Panc1 (cell line): ENCODE measurements at places on chromosomes 3 and 15.

- no peak for DNase-seq
Observed at GRCh38 chr15:64011736-64012135, 34.5 kb downstream of the DAPK2 start.

- DNase-seq, result no peak
Observed at GRCh38 chr15:56683908-56684307, 49.4 kb downstream of the ZNF280D start.

DNA sequence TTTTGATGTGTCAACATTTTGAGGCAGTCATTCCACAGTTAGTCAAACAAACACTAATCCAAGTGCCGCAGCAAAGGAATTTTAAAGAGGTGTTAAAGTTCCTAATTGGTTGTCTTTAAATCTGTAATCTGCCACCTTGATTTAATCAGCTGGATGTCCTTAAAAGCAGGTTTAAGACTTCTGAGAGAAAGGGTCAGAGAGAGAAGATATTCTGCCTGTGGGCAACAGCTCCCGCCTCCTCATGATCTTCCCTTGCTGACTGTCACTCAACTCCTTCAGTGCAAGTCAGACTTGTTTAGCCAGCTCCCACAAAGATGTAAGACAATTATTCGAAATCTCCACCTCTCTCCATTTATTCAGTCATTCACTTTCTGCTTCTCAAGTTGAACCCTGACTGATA, 92.6 kb upstream of the MYRIP start:
- DNase-seq, result no peak

DNA sequence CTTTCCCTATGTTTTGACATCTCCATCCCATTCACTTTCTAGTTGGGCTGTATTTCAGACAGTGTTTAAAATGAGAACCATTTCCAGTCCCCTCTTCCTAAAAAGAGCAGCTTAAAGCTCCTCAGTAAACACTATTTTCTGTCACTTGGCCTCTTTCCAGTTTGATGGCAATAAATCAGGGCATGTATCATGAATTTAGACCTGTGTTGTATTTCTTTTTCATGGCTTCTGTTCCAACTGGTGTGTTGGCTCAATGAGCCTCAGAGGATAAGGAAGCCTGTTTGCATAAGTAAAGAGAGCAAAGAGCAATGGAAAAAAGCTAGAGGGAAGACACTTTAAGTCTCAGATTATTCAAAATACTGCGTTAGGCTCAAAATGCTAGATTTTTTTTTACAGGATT, 7.2 kb downstream of the CCDC80 start:
- no peak for DNase-seq

DNA sequence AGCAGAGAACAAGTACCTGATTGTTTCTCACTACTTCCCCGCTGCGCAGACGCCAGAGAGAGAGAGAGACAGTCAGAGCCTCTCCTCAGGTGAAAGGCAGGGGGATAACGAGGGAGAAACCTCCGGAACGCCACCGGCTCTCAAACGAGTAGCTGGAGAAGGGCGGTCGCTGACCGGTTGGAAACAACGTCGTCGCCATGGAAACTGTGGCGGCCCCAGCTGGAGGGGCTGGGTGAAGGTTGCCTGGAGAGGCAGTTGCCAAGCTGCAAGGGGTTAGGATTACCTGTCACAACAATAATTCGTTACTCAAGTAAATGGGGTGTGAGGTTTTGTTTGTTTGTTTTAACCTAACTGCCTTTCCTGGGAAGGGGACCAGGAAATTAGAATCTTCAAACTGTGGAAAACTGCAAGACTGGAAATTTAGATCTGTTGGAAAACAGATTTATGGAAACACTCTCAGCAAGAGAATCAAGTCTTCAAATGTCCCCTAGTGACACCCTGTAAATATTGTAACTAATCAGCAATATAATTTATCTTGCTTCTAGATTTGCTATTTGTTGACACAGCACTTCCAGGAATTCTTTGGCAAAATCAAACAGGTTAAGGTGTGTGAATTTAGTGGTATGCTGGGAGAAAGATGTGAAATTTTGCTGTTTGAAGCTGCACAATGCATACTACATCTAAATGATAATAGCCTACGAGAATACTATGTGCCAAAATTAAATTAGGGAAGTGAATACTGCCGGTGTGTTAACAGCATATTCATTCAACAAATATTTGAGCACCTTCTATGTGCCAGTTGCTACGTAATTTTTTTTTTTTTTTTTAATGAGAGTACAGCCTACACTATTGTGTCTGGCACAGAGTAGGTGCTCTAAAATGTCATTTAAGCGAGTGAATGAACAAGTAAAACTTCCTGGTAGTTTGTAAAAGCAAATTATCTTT, at the start of gene DNAH12:
TSS of gene DNAH12 (minus strand) at position 164 of the 945 bp plus-strand sequence. CDS start 1,474 bp downstream, outside the sequence.
- DNase-seq, result no peak

DNA sequence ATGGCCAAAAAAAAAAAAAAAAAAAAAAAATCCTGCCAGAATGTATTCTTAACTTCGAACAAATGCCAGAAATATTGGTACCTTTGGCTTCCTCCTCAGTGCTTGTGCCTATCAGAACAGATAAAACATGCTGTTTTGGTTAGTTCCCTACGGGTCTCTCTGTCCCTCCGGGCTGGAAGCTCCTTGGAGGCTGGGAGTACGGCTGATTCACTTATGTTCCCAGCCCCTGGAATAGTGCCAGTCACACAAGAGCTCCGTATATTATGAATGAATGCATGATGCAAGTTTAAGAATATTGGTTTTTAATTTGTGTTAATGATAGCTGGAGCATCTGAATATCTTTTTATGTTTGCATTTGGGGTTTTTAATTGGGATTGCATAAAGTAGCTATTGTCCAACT, 44.0 kb downstream of the NR2F2 start:
- DNase-seq, result no peak

GRCh38 chr3:10707400-10708215, 108.4 kb upstream of the SLC6A11 start:
- DNase-seq, result no peak

DNA sequence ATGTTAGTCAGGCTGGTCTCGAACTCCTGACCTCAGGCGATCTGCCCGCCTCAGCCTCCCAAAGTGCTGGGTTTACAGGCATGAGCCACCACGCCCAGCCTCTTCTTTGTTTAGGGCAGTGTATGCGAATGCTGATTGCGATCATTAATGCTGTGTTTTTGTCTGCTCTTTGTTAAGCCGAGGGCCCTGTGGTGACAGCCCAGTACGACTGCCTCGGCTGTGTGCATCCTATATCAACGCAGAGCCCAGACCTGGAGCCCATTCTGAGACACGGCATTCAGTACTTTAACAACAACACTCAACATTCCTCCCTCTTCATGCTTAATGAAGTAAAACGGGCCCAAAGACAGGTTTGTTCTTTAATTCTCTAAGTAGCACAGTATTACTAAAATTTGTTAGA, 7.8 kb downstream of the KNG1 start:
- no peak for DNase-seq

GRCh38 chr3:111769992-111770352, 89.1 kb upstream of the PHLDB2 start:
- no peak for DNase-seq

GRCh38 chr15:28943611-28944230, 57.9 kb downstream of the APBA2 start:
- no peak for DNase-seq

GRCh38 chr3:186418671-186419145, 56.7 kb upstream of the DGKG start:
- DNase-seq, result no peak

- DNase-seq, result no peak
Observed at GRCh38 chr3:195247863-195248189, 23.1 kb downstream of the XXYLT1 start.

- no peak for DNase-seq
Observed at GRCh38 chr3:24763393-24763792, 268.7 kb upstream of the THRB start.

- DNase-seq, result no peak
Observed at GRCh38 chr15:62845241-62846126, 197.1 kb upstream of the TPM1 start.

DNA sequence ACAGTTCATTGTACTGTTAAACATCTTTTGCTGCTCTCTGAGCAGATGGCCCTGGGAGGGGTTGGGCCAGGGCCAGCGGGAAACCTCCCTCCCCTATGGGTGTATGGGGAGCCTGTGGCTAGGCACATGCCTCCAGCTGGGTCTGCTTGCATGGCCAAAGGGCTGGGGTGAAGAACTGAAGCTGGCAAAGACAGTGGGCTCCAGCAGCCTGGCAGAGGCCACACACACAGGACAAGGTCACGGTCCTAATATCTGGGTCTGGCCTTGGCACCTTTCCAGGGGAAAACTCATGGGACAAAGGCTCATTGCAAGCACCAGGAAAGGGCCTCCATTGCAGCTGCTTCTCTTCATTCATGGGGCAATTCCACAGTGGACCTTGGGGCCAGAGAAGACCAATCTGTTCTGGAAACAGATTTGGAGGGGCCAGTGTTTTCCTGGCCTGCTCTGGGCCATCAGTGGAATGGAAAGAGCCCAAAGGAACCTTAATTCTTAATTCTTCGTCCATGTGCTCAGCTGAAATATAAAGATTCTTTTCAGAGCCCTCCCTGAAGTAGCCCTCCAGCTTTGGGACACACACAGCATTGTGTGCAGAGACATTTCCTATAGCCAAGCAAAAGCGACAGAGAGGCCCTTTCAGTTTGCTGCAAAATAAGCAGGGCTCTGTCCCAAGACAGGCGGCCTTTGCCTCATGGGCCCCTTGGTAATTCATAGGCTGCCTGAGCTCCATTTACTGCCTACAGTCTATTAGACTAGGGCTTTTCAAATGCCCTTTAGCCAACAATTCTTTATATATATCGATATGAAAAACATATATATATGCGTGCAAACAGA, 11.3 kb upstream of the LIMD1 start:
- no peak for DNase-seq

- DNase-seq, result no peak
Observed at GRCh38 chr15:68910816-68911215, 19.5 kb upstream of the SPESP1 start.

DNA sequence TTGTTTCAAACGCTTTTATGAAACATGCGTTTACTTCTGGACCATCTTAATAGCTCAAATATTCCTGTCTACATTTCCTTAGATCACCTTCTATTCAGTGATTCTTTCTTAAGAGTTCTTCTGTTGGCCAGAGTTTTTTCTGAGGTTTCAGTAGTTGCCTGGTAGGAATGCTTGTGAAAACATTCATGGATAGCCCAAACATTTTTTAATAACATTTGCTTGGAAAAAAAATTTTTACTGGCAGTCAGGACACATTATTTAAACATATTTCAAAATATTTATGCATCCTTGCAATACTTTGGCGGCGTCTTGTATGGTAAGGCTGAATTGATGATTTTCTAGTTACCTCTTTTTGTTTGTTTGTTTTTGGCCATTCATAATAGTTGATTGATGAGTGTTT, 47.4 kb upstream of the ZBTB20 start:
- no peak for DNase-seq

DNA sequence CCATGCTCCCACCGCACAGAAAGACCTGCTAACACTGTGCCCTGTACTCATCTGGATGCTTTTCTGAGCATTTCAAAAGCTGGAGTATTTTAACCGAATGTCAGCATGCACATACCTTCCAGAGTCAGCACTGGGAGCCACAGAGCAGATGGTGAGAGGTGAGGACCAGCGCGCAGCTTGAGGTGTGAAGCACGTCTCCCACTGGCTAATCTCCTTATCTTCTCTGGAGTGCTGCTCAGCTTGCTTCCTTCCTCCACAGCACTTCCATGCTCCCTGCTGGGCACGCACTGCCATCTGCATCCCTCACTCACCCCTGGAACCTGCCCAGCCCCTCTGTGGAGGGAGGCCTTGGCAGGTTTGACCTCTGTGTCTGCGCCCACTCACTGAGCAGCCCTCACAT, at the start of gene GNB5:
TSS of gene GNB5 (minus strand) at position 186 of the 400 bp plus-strand sequence. CDS start 6,716 bp downstream, outside the sequence.
- no peak for DNase-seq
